Calu3 (cell line): ENCODE measurements at places on chromosomes 12 and 14. TPM values are rescaled to one million over a fixed set of nuclear protein-coding genes. Genes with fewer than 3 reads are reported as not detected.

DNA sequence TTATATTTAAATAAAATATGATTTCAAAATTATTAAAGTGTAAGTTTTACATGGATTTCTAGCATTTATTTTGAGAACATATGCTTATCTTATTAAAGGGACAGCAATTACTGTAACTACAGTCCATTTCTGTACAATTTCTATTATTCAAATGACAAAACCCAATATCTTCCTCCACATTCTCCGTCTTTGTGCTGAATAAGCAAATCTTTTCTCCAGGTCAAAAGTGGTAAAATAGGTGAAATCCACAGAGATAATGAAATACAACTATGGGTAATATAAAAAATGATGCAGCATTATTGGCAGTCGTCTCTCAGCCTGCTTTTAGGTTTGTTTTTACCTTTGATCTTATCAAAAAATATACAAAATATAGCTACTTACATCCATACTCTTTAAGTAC lies 79.4 kb upstream of the OTX2 start:
- no peaks in the 10 kb centered on the region for H3K36me3 ChIP-seq
- H3K27ac ChIP-seq: no peak overlapping the region
- no peak overlapping the region for H3K4me3 ChIP-seq
- DNase-seq: no peak
- H3K27me3 ChIP-seq: peaks cover 72% of the 10 kb centered on the region

GRCh38 chr12:128914908-128915563 lies 61.8 kb downstream of the GLT1D1 start:
- H3K36me3 ChIP-seq: peaks cover 7% of the 10 kb centered on the region
- no peaks in the 10 kb centered on the region for H3K4me1 ChIP-seq
- DNase-seq: no peak
- no peak overlapping the region for H3K27ac ChIP-seq
- H3K4me3 ChIP-seq: no peak overlapping the region

- H3K4me3 ChIP-seq: no peak overlapping the region
- peaks cover 27% of the 10 kb centered on the region for H3K4me1 ChIP-seq
- peaks cover 24% of the 10 kb centered on the region for H3K27me3 ChIP-seq
Measured at GRCh38 chr12:3207175-3207574, 130.0 kb downstream of the TSPAN9 start.

DNA sequence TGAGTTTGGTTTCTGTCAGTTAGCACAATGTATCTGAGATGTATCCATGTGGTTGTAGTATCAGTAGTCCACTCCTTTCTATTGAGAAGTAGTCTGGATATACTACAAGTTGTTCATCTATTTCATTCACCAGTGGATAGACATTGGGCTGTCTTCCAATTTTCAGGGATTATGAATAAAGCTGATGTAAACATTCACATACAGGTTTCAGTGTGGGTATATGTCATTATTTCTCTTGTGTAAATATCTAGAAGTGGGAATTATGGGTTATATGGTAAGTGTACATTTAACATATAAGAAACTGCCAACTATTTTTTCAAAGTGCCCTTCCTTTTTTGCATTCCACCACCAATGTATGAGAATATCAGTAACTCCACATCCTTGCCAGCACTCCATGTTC lies 35.9 kb downstream of the PHLDA1 start:
- H3K27ac ChIP-seq: no peak overlapping the region
- H3K4me1 ChIP-seq: peaks cover 68% of the 10 kb centered on the region
- DNase-seq: no peak
- no peaks in the 10 kb centered on the region for H3K36me3 ChIP-seq
- no peak overlapping the region for H3K4me3 ChIP-seq
- no peaks in the 10 kb centered on the region for H3K27me3 ChIP-seq

DNA sequence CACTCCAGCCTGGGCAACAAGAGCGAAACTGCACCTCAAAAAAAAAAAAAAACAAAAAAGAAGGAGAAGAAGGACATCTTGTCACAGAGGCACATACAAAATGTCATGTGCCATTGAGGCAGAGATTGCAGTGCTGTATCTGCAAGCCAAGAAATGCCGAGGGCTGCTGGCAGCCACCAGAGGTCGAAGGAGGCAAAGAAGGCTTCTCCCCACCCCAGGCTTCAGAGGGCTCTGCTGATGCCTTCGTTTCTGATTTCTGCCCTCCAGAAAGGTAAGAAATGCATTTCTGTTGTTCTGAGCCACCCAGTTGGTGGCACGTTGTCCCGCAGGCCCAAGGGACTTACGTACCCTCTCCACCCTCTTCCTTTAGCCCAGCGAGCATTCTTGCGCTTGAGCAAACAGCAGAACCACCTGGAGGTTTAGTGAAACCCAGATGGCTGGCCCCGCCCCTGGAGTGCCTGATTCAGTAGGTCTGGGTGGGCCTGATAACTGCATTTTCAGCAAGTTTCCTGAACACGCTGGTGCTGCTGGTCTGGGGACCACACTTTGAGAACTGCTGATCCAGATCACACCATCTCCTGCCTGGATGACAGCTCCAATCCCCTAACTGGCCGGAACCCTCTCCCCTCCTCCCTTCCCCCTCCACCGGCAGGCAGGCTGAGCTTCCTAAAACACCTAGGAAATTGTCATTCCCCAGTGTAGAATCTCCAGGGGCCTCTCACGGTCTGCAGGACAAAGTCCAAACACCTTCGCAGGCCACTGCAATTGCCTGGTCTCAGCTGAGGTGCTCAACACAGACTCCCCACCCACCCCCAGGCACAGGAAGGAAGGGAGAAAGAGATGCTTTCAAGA lies 21.1 kb upstream of the SCARB1 start:
- H3K4me1 ChIP-seq: peaks cover 15% of the 10 kb centered on the region
- H3K27me3 ChIP-seq: no peaks in the 10 kb centered on the region
- H3K36me3 ChIP-seq: no peaks in the 10 kb centered on the region
- peak; percentile 52 for DNase-seq
- H3K27ac ChIP-seq: peak overlapping the region; percentile 33

DNA sequence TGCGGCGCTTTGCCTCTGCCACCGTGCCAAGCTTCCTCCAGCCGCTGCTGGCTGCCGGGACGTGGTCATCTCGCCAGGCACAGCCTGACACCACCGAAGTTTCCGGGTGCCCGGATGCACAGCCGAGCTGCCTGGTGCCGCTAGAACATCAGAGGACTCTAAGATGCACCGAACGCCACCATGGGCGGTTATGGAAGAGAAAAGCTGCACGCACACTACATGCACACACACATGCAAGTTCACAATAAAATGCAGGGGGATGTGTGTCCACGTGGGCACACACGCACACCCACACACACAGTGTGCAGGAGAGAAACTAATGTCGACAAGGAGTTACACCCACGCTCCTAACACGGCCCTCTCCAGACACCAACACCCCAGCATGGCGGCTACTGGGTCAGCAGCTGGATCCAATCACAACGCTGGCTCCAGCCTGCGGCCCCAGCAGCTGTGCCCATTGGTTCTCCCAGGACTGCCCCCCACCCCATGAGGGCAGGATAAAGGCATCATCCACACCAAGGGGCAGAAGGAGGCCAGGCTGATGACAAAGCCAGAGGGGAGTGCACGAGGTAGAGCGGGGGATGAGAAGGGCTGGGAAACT lies 82.7 kb downstream of the BCL11B start:
- no peak overlapping the region for H3K27ac ChIP-seq
- peaks cover 9% of the 10 kb centered on the region for H3K36me3 ChIP-seq
- no peak for DNase-seq
- peaks cover 10% of the 10 kb centered on the region for H3K4me1 ChIP-seq
- H3K27me3 ChIP-seq: peaks cover 28% of the 10 kb centered on the region

GRCh38 chr14:75088566-75089373 lies 19.3 kb downstream of the ZC2HC1C start:
- no peaks in the 10 kb centered on the region for H3K4me1 ChIP-seq
- peaks cover 17% of the 10 kb centered on the region for H3K36me3 ChIP-seq
- H3K27me3 ChIP-seq: no peaks in the 10 kb centered on the region
- no peak overlapping the region for H3K27ac ChIP-seq
- peak; percentile 64 for DNase-seq
- no peak overlapping the region for H3K4me3 ChIP-seq

GRCh38 chr14:100440758-100441203 lies 117.6 kb downstream of the SLC25A47 start:
- DNase-seq: no peak
- peaks cover 36% of the 10 kb centered on the region for H3K4me1 ChIP-seq
- no peak overlapping the region for H3K4me3 ChIP-seq
- no peaks in the 10 kb centered on the region for H3K36me3 ChIP-seq

DNA sequence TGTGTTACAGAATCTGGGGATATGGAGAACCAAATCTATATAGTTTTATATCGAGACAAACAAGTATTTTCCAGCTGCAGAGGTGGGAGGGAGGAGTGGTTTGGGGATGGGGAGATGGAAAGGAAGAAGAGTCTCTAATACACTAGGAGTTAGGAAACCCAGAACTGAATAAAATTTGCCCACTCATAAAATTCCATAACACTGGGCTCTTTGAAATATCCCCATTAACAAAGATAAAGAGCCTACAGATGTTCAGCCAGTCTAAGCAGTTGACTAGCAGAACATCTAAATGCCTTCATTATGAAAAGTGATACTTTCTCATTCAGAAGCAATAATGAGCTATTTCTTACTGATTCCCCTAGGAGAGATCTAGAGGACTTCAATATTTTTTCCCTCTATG lies 151.7 kb upstream of the GZMB start:
- H3K4me1 ChIP-seq: no peaks in the 10 kb centered on the region
- no peak overlapping the region for H3K27ac ChIP-seq
- no peak overlapping the region for H3K4me3 ChIP-seq
- peaks cover 29% of the 10 kb centered on the region for H3K27me3 ChIP-seq
- no peaks in the 10 kb centered on the region for H3K36me3 ChIP-seq
- DNase-seq: no peak

DNA sequence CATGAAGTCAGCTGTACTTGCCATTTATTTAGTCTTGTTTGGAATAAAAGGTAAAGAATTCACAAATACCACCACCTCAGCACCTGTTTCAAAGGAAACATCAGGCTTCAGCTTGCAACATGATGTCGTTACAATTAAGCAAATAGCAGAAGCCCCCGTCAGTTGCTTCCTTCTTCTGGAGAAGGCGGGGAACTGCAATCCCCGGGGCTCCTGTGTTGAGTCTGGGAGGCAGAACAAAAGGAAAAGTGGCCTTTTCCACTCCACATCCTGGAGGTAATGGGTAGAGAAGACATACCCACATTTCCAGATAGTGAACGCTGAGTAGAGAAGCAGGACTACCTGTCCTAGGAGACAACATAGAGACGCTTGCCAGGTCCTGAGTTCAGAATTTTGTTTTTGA lies 92.8 kb downstream of the DNAH10 start:
- H3K27me3 ChIP-seq: peaks cover 47% of the 10 kb centered on the region
- H3K4me1 ChIP-seq: no peaks in the 10 kb centered on the region
- H3K27ac ChIP-seq: no peak overlapping the region
- no peaks in the 10 kb centered on the region for H3K36me3 ChIP-seq
- no peak for DNase-seq

DNA sequence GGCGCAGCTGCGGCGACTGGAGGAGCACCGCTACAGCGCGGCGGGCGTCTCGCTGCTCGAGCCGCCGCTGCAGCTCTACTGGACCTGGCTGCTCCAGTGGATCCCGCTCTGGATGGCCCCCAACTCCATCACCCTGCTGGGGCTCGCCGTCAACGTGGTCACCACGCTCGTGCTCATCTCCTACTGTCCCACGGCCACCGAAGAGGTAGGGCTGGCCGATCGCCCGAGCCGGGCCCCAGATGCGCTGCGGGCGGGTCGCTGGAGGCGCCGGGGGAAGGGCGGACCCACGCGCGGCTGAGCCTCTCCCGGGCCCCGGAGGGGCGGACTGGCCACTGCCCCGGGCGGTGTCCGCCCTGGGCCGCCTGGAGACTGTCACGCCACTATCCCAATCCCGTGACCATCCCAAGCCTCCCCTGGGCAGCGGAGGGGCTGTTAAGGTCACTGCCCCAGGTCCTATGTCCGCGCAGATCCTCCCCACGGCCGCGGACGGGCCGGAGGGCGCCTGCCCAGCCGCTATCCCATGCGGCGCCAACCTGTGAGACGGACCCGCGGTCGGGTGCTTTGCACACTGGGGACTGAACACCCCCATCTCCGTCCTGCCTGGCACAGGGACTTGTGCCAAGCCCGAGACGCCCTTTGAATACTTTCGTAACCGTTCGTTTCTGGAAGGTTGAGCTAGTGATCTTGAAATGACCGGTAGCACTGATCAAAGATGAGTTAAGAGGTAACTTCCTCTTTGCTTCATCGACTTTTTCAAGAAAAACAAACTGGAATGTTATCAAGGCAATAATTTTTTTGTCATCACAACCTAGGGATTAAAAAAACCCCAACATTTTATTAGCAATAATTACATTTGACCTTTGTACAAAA lies 725 bp downstream of the CHPT1 start:
- peak; percentile 37 for DNase-seq
- H3K4me3 ChIP-seq: peak overlapping the region; percentile 92
- H3K27ac ChIP-seq: peak overlapping the region; percentile 78
- no peaks in the 10 kb centered on the region for H3K27me3 ChIP-seq
- H3K4me1 ChIP-seq: peaks cover 46% of the 10 kb centered on the region

DNA sequence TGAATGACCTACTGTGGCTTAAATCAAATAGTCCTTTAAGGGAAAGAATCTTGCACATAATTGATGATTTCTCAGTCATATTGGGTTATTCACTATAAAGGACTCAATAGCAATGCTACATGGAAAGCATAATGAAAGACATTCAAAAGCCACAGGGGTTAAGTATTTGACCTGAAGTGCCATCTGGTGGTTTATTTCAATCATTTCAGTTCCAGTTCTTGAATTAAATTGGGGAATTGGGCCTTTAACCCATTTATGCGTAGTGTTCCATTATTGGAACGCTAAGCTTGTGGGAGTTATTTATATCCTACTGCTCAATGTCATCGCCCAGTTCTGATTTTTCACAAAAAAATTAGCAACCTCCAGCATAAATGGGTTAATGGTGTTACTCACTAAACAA lies 41.3 kb upstream of the C12orf71 start:
- no peaks in the 10 kb centered on the region for H3K4me1 ChIP-seq
- DNase-seq: no peak
- H3K36me3 ChIP-seq: no peaks in the 10 kb centered on the region
- no peak overlapping the region for H3K4me3 ChIP-seq
- H3K27ac ChIP-seq: no peak overlapping the region
- H3K27me3 ChIP-seq: no peaks in the 10 kb centered on the region

DNA sequence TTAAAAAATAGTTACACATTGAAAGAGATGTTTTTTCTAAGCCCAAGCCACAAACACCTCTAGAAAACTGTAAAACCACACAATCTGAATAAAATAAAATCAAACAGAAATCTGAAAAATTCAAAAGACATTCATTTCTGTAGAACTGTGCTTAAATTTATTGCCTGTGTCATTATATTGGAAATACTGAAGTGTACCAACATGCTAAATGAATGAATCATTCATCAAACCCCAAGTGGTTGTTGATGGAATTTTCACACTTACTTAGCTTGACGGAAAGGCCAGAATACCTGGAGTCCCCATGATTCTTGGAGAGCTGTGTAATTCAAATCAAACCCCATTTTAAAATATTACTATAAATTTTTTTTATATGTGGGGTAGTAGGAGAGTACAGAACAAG lies 2.7 kb downstream of the KITLG start:
- peaks cover 55% of the 10 kb centered on the region for H3K4me1 ChIP-seq
- peaks cover 28% of the 10 kb centered on the region for H3K36me3 ChIP-seq
- H3K27me3 ChIP-seq: no peaks in the 10 kb centered on the region
- peak; percentile 28 for DNase-seq

Gene LRRIQ1
- 1.4 and 2.1 TPM in 2 replicates for total RNA-seq

Gene POTEM
- total RNA-seq: not detected in 2 replicates

Gene FOXN3
- total RNA-seq: 11.8 and 12.1 TPM in 2 replicates

Gene LTBP2
- 1.3 and 4.3 TPM in 2 replicates for total RNA-seq

Gene LRP1-AS
- not detected in 2 replicates for total RNA-seq
